GF-D8 (cell line): ENCODE measurements at places on chromosomes 5 and 9.

DNA sequence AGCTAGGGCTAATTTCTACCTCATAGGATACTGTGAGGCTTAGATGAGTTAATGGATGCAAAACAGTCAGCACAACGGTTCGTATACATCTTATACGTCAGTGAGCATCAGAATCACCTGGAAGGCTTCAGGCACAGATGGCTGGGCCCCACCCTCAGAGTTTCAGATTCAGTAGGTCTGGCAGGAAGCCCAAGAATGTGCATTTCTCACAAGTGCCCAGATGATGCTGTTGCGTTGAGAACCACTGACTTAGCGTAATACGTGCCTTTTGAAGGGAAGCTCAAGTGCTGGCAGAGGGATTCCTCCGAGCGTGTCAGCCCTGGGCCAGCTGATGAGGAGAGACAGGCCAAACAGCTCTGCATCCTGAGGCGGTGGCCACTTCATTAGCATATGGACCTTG, 117.1 kb upstream of the WWC1 start:
- no peak for DNase-seq

GRCh38 chr5:122112733-122113558, 16.4 kb upstream of the ZNF474 start:
- DNase-seq, result no peak

GRCh38 chr9:137113385-137114159, 961 bp downstream of the DPP7 start:
- no peak for DNase-seq

DNA sequence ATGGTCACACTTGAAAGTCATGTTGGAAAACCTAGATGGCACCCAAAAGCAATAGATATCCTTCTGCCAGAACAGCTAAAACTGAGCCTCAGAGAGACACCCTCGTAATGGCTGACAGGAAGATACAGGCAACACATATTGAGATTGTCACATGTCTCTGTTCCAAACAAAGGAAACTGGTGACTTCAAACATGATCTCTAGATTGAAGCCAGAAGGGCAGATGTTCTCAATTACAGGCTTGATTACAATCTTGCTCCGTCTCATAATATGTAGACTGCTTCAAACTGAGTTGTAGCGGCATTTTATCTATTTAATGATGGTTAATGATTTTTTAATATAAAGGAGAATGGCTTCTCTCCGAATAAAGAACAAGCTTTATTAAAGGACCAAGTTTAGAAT, 774.3 kb downstream of the KCTD16 start:
- DNase-seq, result no peak

- no peak for DNase-seq
Measured at GRCh38 chr5:154514331-154514730, 36.3 kb upstream of the HAND1 start.

DNA sequence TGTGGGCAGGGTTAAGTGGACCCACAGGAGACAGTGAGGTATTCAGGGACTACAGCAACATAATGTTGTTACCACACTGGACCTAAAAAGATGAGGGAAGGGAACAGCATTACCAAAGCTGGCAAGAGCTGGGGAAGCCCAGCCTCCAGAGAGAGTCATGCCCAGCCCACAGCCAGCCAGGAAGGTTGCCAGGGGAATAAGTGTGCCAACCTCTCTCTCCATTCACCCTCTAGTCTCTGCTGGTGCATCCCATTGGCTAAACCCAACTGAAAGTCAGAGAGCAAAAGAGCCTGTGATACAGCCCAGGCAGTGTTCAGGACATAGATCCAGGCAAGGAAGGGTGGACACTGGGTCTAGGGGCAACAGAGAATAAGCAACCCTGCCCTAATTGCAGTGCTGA, 35.8 kb upstream of the AFAP1L1 start:
- DNase-seq, result no peak

DNA sequence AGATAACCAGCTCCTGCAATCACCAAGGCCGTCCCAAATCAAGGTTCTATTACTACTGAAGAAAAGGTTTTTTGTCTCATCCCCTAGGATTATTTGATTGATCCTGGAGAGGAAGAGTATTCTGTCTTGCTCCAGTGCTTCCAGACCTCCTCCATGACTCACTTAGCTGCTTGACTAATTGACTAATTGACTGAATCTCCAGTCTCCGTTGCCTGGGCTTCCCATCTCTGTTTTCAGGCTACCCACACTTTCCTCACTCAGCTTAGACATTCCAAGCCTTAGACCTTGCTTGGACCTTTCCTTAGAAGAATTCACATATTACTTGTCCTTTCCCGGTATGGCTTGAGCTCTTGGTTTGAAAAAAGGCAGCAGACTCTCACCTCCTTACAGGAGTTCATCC, 60.6 kb downstream of the FRMD3 start:
- DNase-seq, result no peak

GRCh38 chr9:134485653-134486052, 155.9 kb upstream of the COL5A1 start:
- DNase-seq, result no peak

DNA sequence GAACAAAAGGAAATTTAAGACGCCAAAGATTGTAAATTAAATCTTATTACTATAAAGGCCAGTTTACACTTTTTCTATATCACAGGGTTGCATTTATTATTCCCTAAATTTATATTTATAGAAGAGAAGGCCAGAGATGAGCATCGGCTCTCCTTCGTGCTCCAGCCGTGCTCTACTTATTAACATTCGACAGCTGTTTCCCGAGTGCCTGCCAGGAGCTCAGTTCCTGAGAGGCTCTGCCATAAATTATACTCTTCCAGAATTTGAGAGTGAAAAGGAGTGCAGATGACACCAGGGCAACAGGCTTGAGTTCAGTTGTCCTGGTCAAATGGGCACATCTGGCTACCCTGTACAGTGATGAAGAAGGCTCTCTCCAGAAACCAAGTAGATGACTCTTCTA, 70.1 kb downstream of the PCSK5 start:
- DNase-seq, result no peak

DNA sequence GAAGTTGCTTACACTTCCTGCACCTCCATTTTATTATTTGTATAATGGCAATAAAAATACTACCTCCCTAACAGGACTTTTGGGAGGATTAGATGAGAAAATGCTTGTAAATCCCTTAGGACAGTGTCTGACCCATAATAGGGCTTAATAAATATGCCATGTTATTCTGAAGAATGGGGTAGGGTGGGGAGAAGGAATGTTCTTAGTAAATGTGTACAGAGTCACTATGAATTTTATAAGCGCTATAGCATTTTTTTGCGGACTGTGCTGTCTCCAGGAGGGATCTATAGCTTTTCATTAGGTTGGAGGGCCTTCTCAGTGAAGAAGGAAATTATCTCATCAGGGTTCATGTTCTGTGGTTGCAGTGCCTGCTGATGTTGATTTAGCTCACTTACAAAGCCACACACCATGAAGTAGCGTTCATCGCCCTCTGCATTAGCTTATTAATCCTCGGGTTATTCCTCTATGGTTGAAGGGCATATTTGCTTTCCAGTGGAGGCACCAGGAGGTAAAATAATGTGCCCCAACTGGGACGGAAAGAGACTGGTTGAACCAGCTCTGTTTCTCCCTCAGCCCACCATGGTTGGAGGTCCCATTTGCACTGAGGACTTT, 497.1 kb downstream of the ARHGEF28 start:
- DNase-seq, result no peak
